ENCODE measurements at places on chromosomes 1 and 21.
A peak's percentile ranks its signal among the peaks of the same experiment; 100 is the strongest.

- no peak for DNase-seq
Observed at GRCh38 chr1:234697015-234697414, 87.0 kb upstream of the IRF2BP2 start.

GRCh38 chr1:116110567-116111523 is at the start of gene MAB21L3:
Gene MAB21L3, plus strand, starts transcription at chr1:116111399. Its CDS starts 1,217 bp downstream, at chr1:116112616.
- DNase-seq, result no peak

GRCh38 chr1:228918335-228918734 is 183.1 kb downstream of the RHOU start:
- DNase-seq, result no peak

- DNase-seq, result no peak
Observed at GRCh38 chr1:209550519-209550918, 33.0 kb upstream of the CAMK1G start.

GRCh38 chr1:219650880-219651279 is 38.0 kb upstream of the ZC3H11B start:
- DNase-seq, result no peak

GRCh38 chr1:149888999-149889289 is 10.4 kb upstream of the BOLA1 start:
- DNase-seq, result no peak

DNA sequence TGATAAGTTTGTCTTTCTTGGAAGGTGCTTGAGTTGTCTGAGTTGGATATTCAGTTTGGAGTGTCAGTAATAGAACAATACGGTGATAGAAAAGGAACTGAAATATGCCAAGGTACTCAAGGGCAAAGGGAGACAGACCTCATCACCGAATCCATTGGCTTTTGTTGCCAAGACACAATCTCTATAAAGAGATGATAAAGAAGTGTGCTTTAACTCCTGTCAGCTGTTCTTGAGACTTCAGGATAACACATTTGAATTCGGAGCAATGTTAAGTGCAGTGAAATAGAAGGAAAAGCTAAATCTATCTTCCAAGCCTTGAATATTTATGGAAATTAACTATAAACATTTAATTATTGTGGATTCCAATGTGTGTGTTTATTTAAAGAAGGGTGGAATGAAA is 194.7 kb downstream of the DISC1 start:
- DNase-seq, result no peak

GRCh38 chr1:169175461-169175860 is 69.0 kb downstream of the ATP1B1 start:
- no peak for DNase-seq

DNA sequence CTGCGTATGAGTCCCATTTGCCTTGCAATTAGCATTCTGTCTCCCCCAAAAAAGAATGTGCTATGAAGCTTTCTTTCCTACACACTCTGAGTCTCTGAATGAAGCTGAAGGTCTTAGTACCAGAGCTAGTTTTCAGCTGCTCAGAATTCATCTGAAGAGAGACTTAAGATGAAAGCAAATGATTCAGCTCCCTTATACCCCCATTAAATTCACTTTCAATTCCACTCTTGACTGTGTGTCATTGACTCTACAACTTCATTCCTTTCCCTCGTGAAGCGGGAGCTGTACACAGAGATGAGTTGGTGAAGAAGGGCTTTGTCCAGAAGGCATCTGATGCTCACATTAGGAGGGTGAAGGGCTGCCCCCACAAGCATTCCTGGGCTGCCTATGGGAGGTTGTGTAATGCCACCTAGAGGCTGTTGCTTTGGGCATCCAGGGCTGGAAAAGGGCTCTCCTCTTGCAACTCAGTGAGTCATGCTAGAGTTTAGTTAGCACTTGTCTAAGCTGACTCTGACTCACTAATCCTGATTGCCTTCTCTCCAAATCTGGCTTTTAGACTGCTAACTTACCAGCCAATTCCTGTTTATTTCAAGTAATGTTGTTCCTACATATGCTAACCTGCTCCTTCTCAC is 1.8 kb downstream of the SPRR1B start:
- no peak for DNase-seq

DNA sequence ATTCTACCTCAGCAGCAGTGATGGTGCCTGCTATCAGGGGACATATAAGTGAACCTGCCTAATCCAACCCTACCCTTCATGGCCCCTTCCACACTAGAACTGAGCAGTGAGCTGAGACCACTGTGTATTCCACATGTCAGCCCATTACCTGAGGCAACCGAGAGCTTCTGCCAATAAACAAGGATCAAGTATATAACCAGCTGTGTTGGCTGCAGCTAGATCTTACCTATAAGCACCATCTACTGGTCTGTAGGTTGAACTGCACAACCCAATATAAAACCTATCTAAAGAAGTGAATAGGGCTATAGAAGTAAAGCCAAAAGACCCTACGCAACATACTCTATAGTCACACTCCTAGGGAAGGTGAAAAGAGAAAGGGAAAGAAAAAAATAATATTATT is 376.9 kb downstream of the HHIPL2 start:
- no peak for DNase-seq

- DNase-seq, result no peak
Observed at GRCh38 chr1:228969953-228970800, 234.9 kb downstream of the RHOU start.

GRCh38 chr1:26784023-26784871 is 3.5 kb upstream of the PIGV start:
- DNase-seq, result no peak

DNA sequence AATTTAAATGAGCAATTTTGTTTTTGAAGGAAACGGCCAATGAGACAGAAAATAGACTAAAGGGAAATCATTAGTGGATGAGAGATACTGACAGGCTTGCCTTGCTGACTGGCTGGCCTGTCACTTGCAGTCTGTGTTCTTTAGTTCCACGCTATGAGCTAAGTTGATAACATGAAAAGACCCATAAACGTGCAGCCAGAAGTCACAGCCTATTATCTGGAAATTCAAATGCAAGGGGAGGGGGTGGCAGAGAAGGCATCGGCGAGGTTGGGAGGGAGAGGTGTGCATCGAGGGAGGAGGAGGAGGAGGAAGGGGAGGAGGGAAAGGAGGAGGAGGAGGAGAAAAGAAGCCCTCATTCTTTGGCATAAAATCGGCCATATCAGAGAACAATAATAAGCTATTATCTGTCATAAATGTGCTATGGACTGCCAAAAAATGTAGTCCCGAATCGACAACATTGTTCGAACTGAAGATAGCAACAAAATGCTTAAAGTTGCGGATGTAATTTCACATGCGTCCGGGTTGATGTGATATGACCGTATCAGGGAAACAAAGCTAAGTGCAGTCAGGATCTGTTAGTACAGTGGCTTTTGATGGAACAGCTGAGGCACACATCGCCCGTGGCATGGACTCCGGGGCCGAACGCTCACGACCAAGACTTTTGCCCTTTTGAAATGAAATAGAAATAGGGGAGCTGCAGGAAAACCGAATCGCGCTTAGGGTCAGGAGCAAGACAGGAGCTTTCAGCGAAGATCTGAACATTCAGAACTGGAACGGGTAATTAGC is 11.6 kb upstream of the BARHL2 start:
- DNase-seq, result no peak

GRCh38 chr21:33207449-33208149 is 22.1 kb upstream of the IFNAR2 start:
- no peak for DNase-seq

DNA sequence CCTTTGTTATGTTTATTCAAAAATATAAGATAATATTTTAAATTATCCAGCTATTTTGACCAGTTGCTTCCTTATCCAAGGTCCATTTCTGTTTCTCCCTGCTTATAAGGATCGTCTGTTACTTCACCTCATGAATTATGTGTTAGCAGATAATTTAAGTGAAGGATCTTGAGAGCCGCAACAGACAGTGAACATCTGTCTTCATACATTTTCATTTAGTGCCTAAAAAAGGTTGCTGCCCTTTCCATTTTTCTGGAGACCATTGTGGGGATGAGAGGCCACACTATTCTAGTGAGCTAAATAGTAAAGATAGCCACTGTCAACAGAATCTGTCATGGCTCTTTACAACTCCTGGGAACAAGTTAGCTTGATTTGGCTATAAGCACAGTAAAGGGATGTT is 154.0 kb downstream of the CLEC20A start:
- DNase-seq, result no peak

- DNase-seq, result no peak
Observed at GRCh38 chr21:17925899-17926298, 106.7 kb upstream of the C21orf91 start.

- DNase-seq, result no peak
Observed at GRCh38 chr1:92964316-92964715, 3.1 kb upstream of the DIPK1A start.

DNA sequence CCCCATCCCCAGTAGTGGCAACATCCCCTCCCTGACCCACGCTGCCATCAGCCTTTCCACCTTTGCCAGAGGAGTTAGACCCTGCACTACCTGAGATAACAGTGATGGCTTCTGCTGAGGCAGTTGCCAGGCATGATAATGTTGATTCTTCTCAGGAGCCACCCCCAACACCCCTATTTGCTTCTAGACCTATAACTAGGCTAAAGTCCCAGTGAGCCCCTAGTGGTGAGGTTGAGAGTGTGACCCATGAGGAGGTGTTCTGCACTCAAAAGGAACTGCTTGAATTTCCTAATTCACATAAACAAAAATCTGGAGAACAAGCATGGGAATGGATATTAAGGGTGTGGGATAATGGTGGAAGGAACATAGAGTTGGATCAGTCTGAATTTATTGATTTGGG is 159.6 kb upstream of the COL11A1 start:
- no peak for DNase-seq

DNA sequence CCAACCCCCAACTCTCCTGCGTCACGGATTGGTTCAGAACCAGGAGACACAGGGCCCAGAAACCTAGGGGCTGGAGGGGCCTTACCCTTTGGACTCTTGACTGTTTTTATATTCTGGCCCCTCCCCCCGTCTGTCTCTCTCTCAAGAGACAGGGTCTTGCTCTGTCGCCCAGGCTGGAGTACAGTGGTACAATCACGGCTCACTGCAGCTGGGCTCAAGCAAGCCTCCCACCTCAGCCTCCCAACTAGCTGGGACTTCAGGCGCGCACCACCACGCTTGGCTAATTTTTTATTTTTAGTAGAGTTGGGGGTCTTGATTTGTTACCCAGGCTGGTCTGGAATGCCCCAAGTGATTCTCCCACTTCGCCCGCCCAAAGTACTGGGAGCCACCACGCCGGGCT is 52.5 kb downstream of the PRKCZ start:
- DNase-seq, result no peak

- DNase-seq, result no peak
Observed at GRCh38 chr1:67072749-67073148, 18.8 kb upstream of the SLC35D1 start.

DNA sequence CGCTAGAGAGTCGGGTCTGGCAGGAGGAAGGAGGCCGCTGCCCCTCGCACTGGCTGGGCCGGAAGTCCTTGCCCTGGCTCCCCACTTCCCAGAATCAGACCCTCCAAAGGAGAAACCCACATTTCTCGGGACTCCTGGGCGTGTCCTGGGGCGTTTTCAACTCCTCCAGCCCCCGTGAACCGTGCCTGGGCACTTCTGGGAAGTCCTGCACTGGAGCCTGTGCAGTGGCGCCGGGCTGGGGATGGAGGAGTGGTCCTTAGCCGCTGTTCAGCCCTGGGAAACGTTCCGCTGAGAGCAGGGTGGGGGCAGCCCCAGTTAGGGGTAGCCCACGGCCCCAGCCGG is 3.0 kb downstream of the IGSF21 start:
- DNase-seq, result no peak

- no peak for DNase-seq
Observed at GRCh38 chr21:41411449-41412089, 14.5 kb upstream of the MX1 start.

DNA sequence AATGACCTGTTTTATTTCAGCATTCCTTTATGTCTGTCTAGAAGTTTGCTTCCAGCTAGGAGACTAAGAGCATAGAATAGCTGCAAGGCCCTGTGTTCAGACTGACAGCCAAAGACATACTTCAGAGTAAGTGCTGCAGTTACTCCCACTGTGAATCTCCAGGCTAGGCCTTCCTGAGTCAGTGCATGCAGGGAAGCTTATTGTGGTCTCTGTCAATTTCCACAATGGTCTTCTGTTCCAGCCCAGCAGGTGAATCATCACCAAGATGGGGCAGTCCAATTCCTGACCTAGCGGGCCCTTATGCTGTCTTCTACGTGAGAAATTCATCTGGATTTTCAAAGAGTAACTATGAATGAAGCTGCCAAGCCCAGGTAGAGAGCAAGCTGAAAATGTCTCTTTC is 146.3 kb upstream of the C8B start:
- DNase-seq, result no peak

DNA sequence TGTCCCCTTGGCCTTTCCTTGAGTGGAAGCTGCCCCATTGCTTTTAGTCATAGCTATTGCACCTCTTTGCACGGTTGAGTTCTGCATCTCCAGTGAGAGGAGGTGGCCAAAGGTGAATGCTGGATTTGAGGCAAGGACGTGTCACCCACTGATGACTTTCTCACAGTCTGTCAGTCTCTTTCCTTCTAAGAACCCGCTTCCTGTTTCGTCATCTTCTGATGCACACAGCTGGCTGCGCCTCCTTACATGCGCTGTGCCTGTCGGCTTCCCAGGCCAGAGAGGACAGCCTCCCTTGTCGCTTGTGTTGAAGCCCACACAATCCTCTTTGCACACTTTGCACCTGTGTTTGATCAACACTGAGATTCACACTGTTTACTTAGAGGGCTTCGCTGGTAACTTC is 41.8 kb upstream of the PWP2 start:
- DNase-seq, result peak; percentile 71

GRCh38 chr1:203187689-203188264 is 1.3 kb upstream of the CHI3L1 start:
- DNase-seq, result no peak
